Neural crest cell (in vitro differentiated cells): ENCODE measurements at places on chromosomes 3 and 15.

- H3K4me3 ChIP-seq: no peak overlapping the region
- H3K4me1 ChIP-seq: no peaks in the 10 kb centered on the region
- no peaks in the 10 kb centered on the region for H3K27me3 ChIP-seq
- no peaks in the 10 kb centered on the region for H3K36me3 ChIP-seq
- DNase-seq: peak; percentile 48
Observed at GRCh38 chr15:83837945-83838571, 184.1 kb downstream of the ADAMTSL3 start.

DNA sequence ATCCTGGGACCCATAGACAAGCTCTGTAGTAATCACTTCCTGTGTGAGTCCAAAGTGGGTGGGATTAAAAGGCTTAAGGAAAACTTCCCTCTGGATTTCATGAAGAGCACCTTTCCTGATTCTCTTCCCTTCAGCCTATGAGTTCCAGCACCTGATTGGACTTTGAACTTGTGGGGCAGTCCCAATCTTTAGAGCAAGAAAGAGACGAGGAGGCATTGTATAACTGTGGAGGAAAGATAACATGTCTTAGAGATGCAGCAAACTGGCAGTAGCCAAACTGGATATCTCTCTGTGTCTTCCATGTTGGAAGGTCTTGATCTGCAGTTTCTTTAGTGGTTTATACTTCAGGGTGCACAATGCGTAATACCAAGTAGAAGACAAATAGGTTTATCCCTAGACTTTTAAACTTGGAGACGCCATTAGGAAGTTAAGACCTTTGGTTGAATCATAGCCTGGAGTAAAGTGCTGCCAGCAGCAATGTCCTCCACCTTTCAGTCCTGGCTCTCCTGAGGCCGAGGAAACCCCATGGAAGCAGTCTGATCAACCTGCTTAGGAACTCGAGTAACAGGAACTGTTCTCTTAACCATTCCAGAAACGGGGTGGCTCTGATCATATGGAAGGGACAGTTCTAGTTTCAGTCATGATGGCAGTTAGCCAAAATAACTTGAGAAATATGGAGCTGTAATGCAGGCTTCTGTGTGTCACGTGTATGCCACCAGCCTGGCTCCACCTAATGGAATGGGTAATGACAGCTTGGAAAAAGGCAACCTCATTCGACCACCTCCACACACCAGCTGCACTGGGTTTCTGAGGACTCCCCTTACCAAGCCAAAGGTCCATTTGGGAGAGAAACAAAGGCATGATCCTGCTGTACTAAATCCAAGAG lies 4.7 kb downstream of the EIF1B start:
- peaks cover 2% of the 10 kb centered on the region for H3K36me3 ChIP-seq
- no peaks in the 10 kb centered on the region for H3K27me3 ChIP-seq
- peak overlapping the region; percentile 42 for H3K4me3 ChIP-seq
- no peak for DNase-seq

GRCh38 chr3:128383316-128384235 lies 83.1 kb downstream of the DNAJB8 start:
- no peaks in the 10 kb centered on the region for H3K36me3 ChIP-seq
- H3K27ac ChIP-seq: peak overlapping the region; percentile 58
- H3K4me3 ChIP-seq: no peak overlapping the region
- no peak for DNase-seq
- H3K4me1 ChIP-seq: no peaks in the 10 kb centered on the region
- no peaks in the 10 kb centered on the region for H3K27me3 ChIP-seq

- no peak overlapping the region for H3K27ac ChIP-seq
- no peak for DNase-seq
- peaks cover 13% of the 10 kb centered on the region for H3K4me1 ChIP-seq
- H3K4me3 ChIP-seq: no peak overlapping the region
- H3K36me3 ChIP-seq: no peaks in the 10 kb centered on the region
Observed at GRCh38 chr15:57403017-57403416, 26.7 kb downstream of the CGNL1 start.

GRCh38 chr3:41710646-41711388 lies 251.1 kb downstream of the ULK4 start:
- no peak for DNase-seq
- H3K27me3 ChIP-seq: no peaks in the 10 kb centered on the region
- no peaks in the 10 kb centered on the region for H3K36me3 ChIP-seq
- H3K4me1 ChIP-seq: peaks cover 7% of the 10 kb centered on the region
- H3K27ac ChIP-seq: peak overlapping the region; percentile 36
- no peak overlapping the region for H3K4me3 ChIP-seq

DNA sequence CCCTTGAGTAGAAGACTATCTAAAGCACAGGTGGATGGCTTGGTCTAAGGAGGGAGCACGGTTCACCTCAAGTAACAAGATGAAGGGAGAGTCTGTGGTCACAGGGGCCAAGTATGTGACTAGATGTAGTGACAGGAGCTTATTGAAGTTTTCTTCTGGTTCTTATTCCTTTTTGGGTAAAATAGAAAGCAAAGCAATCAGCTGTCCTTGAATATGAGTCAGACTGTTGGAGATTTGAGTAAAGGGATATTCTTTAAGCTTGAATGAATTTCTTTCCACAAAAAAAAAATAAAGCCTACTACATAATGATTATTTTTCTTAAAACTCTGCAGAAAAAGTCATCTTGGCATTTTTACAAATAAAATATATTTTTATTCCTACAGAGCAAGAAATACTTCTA lies 1.5 kb upstream of the CNTN6 start:
- H3K4me3 ChIP-seq: no peak overlapping the region
- DNase-seq: no peak
- peaks cover 26% of the 10 kb centered on the region for H3K4me1 ChIP-seq
- no peak overlapping the region for H3K27ac ChIP-seq
- H3K27me3 ChIP-seq: no peaks in the 10 kb centered on the region

GRCh38 chr3:60729056-60729455 lies 522.2 kb downstream of the FHIT start:
- no peaks in the 10 kb centered on the region for H3K27me3 ChIP-seq
- no peak for DNase-seq
- H3K4me3 ChIP-seq: no peak overlapping the region
- peaks cover 3% of the 10 kb centered on the region for H3K36me3 ChIP-seq

- H3K36me3 ChIP-seq: no peaks in the 10 kb centered on the region
- no peak overlapping the region for H3K27ac ChIP-seq
- no peak overlapping the region for H3K4me3 ChIP-seq
- no peak for DNase-seq
- H3K4me1 ChIP-seq: no peaks in the 10 kb centered on the region
Observed at GRCh38 chr3:158935846-158936245, 134.0 kb downstream of the MFSD1 start.
